ENCODE measurements at places on chromosomes 2 and 18. TPM values are rescaled to one million over a fixed set of nuclear protein-coding genes. Genes with fewer than 3 reads are reported as not detected.

DNA sequence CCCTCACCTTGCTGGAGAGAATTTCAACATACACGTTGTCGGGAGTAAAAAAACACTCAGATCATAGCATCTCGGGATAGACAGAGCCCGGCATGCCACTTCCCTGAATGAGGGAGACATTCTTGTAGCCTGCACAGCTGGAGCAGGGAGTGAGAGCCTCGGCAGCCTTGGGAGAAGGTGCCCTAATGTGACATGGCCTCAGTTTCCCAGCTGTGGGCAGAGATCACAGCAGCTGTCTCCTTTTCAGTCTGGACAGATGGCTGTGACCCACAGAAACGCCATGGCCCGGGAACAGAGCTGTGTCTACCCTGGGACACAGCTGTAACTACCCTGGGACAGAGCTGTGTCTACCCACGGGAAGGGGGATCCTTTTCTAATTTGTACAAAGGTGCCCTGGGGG lies 55.9 kb downstream of the HS1BP3 start:
- DNase-seq, result no peak

GRCh38 chr2:6358546-6358945 lies 507.2 kb downstream of the CMPK2 start:
- DNase-seq, result no peak

DNA sequence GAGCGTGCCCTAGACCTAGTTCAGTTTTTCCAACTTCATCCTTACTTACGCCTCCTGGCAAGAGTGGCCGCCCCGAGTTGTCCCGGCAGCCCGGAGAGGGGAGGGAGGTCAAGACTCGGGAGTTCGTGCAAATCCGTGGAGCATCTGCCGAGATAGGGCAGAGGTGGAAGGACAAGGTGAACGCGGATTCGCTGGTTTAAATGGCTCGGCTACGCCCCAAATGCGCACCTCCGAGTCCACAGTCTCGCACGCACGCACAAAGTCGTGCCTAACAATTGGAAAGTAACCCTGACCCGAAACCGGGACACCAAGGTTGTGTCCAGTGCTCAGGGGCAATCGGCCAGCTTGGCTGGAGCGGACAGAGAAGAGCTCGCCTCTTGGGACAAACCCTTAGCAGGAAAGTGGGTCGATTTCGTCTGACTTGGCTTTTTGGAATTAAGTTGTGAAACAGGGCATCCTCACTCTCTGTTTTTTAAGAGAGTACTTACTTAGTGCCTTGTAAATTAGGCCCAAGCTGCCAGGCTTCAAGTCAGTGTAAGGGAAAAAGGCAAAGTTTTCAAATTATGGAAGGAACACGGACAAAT lies 726 bp upstream of the SS18 start:
- DNase-seq, result no peak

The CPLX4 gene
- not detected for polyA plus RNA-seq

GRCh38 chr2:201483342-201483741 lies 31.8 kb downstream of the STRADB start:
- no peak for DNase-seq

The RNF181 gene
- polyA plus RNA-seq, result 240 TPM

GRCh38 chr2:54402350-54402749 lies 53.8 kb upstream of the SPTBN1 start:
- DNase-seq, result no peak

DNA sequence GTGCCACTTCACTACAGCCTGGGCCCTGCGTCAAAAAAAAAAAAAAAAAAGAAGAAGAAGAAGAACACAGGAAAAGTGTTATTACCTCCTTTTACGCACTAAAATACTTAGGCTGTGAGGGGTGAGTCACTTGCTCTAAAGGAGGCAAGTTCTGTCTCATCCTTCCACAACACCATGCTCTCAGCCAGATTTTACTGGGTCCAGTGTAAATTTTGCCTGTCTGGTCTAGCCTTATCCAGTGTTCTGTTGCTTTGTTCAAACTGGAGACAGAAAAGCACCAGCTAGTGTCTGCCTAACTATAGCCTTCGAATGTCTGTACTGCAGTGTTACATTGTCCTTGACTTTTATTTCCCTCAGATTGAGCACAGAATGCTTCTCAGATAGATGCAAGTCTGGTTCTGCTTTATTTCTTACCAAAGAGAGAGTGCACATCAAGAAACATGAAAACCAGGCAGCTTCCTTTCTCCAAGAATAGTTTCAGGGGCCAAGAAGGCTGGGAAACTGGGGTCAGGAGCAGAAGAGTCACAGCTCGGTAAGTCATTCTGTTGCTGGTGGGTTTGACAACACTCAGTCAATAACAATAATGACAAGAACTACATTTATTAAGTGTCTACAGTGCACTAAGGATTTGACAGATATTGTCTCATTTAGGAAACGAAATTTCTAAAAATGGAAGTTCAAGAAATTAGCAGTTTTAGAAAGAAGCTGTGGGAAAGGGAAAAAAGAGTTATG lies 3.1 kb upstream of the MSGN1 start:
- no peak for DNase-seq

Data from CD4-positive, CD25-positive, alpha-beta regulatory T cell (primary cell).